Fibroblast of skin of back (primary cell): ENCODE measurements at places on chromosomes 3 and 15.

DNA sequence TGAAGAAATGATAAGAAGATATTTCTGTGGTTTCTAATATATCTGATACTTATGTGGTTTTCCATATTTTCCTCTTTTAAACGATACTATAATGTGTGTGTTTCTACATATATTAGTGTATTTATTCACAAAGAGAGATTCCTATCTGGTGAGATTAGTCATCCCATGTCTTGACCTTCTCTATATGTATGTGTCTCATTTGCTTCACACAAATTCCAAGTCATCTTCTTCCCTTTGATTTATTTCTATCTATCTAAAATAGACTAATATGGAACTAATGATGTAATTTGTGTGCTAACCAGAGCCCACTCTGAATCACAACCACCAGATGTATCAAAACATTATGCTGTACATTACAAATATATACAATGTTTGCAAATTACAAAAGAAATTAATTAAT is 154.7 kb upstream of the KCNMB2 start:
- peak; percentile 88 for DNase-seq

GRCh38 chr15:66098022-66098363 is 155.6 kb downstream of the MEGF11 start:
- DNase-seq = no peak

DNA sequence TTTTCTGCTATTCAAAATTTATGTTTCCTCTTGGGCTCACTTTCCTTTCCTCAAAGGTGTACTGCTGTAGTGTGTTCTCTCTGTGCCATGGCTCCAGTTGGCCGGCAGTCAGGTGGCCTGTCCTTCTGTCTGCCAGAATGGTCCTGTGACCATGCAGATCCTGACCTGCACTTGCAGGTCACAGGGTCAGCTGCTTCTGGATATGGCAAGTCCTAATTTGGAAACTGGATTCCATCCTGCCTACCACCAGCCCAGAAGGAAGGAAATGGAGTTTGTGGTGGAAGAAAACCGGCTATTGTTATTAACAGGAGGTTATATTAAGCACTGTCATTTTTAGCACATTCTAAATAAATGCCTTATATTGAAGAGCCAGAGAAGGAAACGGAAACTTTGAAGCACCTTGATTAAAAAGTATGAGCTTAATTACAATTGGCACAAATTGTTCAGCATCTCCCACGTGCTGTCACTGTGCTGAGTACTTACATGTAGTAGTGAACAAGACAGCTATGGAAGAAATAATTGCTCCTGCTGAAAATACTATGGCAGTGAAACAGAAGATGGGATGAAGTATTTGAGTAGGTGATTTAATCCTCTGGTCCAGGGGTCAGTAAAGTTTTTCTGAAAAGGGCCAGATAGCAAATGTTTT is 362.8 kb downstream of the PTPRG start:
- DNase-seq = no peak

GRCh38 chr3:177110386-177110785 is 86.9 kb downstream of the TBL1XR1 start:
- no peak for DNase-seq

DNA sequence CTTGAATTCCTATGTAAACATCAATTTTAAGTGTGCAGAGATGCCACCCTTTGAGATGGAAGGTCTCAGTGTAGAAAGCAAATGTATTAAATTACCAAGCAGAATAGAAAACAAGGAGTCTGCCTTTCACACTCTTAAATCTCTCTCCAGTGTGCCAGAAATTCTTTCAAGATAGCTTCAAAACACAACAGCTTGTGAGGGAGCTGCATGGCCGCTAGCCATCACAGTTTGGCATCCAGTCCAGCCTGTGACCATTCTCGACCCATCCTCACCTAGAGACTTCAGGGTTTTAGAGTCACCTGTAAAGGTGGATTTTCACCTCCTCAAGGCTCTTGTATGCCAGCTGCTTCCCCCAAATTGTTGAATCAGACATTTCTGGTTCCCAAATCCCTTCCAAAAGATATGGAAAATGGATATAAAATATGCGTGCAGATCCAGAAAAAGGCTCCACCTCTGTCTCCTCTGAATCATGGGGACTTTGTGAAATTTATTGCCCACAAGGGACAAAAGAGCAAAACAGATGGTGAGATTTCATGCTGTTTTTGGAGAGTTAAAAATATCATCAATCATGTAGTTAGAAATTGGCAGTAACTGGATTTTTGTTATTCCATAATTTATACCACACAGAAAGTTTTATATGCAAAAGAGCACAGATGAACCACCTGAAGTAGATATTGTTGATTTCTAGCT is 114.2 kb upstream of the THRB start:
- no peak for DNase-seq

GRCh38 chr15:39132954-39133600 is 447.8 kb upstream of the THBS1 start:
- peak; percentile 95 for DNase-seq

GRCh38 chr3:118973050-118973449 is 61.6 kb downstream of the IGSF11 start:
- no peak for DNase-seq

- DNase-seq = no peak
Measured at GRCh38 chr3:13687517-13687943, 138.6 kb downstream of the FBLN2 start.
